ENCODE measurements at places on chromosomes 12 and 14. TPM values are rescaled to one million over a fixed set of nuclear protein-coding genes. Genes with fewer than 3 reads are reported as not detected.

- DNase-seq: no peak
These were observed 550.0 kb downstream of the SOX5 start for GRCh38 chr12:23399402-23399933.

- no peak for DNase-seq
These were observed 54.0 kb downstream of the SLC38A1 start for GRCh38 chr12:46214668-46215436.

- no peak for DNase-seq
These were observed 142.0 kb upstream of the PELI2 start for GRCh38 chr14:55976219-55976618.

- no peak for DNase-seq
These were observed 5.9 kb downstream of the CLEC4D start for GRCh38 chr12:8519171-8519570.

DNA sequence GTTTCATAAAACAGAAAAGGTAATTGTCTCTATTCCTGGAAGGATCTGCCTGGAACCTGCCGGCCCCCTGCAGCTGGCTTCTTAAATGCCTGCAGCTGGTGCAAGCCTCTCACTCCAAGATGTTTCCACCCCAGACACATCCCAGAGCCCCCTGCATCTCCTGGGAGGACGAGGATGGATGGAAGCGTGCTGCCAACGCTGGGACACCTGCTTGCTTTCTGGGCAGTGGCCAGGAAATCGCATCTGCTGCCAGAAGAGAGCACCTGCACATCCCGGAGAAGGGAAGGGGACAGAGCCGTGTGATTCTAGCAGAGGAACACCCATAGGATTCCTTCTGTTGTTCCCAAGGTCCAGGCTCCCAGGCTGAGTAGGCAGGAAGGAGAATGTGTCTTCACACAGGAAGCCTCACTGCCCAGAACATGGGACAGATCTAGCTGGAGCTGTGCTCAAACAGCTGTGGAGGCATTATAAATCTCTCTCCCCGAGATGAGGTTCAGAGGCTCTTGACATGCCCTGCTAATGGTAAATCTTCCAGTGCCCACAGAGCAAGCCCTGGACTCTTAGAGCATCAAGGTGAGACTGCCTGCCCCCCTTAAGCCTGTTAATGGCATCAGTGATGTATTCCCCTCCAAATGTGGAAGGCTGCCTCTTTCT is 138.8 kb upstream of the MAP1LC3B2 start:
- no peak for DNase-seq

- no peak for DNase-seq
These were observed 43.9 kb upstream of the GNPNAT1 start for GRCh38 chr14:52835122-52835903.

- DNase-seq: no peak
These were observed 18.1 kb downstream of the RAB21 start for GRCh38 chr12:71772735-71773134.

GRCh38 chr12:42582050-42582449 is 7.5 kb downstream of the PRICKLE1 start:
- no peak for DNase-seq

- no peak for DNase-seq
These were observed 445.6 kb upstream of the FLRT2 start for GRCh38 chr14:85084344-85084743.

DNA sequence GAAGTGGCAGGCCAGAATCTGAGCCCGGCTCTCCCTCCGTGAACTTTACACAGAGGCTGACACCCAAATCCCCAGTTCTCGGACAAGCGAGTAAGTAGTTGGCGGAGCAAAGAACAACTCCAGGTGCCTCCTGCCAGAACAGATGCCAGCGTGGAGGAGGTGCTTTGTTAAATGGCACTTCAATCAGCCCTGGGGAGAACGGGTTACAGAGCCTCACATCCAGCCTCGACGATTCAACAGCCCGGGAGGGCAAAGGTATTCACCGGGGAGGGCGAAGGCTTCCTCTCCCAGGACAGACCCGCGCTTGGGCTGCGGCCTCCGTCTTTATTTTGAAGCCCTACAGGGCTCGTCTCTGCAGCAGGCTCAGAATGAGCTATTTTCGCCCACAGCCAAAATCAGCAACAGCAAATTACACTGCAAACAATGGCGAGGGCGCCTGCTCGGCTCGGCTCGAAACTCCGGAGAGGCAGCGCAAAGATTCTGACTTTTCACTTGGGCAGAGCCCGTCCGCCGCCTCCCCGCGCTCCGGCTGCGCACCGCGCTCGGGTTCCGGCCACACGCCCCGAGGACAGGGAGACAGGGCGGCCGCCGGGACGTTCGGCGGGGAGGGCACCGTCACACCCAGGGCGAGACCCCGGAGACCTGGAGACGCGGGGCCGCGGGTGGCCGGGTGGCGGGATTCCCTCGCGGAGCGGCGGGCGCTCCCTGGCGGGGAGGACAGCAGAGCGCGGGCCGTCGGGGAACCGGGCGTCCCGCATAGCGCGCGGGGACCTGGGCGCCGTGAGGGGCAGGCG is 811 bp downstream of the TMCC3 start:
- DNase-seq: no peak

DNA sequence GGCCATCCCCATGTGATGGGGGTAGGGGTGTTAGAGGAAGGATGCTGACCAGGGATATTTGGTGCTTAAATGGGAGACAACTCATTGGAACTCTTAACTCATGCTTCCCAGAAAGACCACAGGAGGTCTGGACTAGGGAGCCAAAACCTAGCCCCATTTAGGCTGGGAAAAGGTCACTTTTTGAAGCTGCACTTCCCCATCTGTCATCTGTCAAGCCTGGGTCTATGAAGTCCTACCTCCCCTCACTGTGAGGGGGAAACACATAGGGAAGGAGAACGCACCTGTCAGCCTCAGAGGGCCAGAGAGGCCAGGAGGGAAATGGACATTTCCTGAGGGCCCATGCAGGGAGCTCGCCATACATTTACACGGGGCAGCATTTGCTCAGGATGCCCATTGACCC is 321.0 kb downstream of the BCL11B start:
- no peak for DNase-seq

Gene PLA2G1B
- not detected for total RNA-seq

Gene GLS2
- 0.58 TPM for total RNA-seq

Gene STAT6
- total RNA-seq: 91.2 TPM

Gene PPM1H
- 7.2 TPM for total RNA-seq

Gene KRT73
- total RNA-seq: not detected
